ENCODE measurements at places on chromosomes 5 and 9. TPM values are rescaled to one million over a fixed set of nuclear protein-coding genes. Genes with fewer than 3 reads are reported as not detected.

The CARTPT gene
- not detected for total RNA-seq

The CCNI2 gene
- not detected for total RNA-seq

DNA sequence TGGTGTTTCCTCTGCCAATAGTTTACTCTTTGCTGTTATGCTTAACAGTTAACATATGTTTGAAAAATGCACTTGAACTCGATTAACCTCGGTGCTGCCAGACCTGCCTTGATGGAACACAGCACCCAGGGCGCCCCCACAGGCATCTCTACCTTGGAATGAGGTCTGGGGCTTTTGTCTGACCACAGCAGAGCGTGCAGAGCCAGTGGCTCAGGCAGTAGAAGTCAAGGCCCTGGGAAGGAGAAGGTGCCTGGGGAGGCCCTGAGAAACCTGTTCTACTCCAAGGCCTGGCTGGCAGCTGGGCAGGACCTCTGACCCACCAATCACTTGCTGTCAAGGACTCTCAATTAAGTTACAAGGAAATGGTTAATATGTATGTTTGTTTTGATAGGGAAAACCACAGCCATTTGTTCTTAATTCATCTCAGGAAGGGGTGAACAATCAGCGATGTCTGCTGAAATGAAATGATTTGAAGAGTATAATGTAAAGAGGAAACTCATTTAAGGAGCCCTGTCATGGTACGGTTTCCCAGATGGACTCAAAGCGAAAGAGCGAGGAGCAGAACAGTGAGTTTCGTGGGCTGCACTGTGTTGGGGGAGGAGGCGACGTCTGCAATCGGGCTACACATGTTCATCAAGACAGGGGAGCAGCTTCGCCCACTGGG, 21.9 kb downstream of the MACROH2A1 start:
- DNase-seq: peak; percentile 66

GRCh38 chr5:107408564-107408963, 262.2 kb downstream of the EFNA5 start:
- no peak for DNase-seq

- DNase-seq: no peak
Measured at GRCh38 chr9:124205686-124206352, 51.9 kb upstream of the NEK6 start.

GRCh38 chr5:58458743-58459145, 1.1 kb downstream of the PLK2 start:
- no peak for DNase-seq

- DNase-seq: no peak
Measured at GRCh38 chr5:151547364-151547763, 43.8 kb downstream of the FAT2 start.

Data from lower leg skin (tissue), 4 donors.